ENCODE measurements at places on chromosomes 16 and 17.

GRCh38 chr17:47969930-47970724, 786 bp upstream of the CDK5RAP3 start:
- no peak for DNase-seq

GRCh38 chr17:69733171-69734012, 318.9 kb downstream of the MAP2K6 start:
- DNase-seq, result no peak

- no peak for DNase-seq
Measured at GRCh38 chr17:43722269-43722619, 36.3 kb downstream of the SOST start.

GRCh38 chr16:35399133-35399532, 1939.7 kb downstream of the TP53TG3F start:
- DNase-seq, result no peak
